ENCODE measurements at places on chromosomes 3 and 15.

DNA sequence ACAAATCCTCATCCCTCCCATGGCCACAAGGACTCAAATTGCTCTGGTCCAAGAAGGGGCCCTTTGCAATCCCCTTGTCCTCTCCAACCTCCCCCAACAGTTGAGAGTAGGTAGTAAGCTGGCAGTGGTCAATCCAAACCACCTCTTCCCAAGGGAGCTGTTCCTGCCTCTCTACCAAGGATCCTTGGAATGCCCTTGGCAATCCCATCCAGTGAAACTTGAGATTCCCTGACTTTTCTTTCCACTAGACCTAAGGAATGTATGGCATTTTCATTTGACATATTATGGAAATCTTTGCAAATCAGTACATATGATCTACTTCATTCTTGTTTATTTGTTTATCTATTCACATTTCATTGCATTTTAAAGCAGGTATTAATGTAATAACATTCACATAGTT lies 4.8 kb upstream of the RBP2 start:
- DNase-seq: no peak

GRCh38 chr15:66747886-66748707 lies 46.1 kb downstream of the SMAD6 start:
- no peak for DNase-seq

- no peak for DNase-seq
These were observed 153.9 kb downstream of the KLF13 start for GRCh38 chr15:31480356-31481025.

- DNase-seq: no peak
These were observed 175.8 kb upstream of the STT3B start for GRCh38 chr3:31356941-31357340.

DNA sequence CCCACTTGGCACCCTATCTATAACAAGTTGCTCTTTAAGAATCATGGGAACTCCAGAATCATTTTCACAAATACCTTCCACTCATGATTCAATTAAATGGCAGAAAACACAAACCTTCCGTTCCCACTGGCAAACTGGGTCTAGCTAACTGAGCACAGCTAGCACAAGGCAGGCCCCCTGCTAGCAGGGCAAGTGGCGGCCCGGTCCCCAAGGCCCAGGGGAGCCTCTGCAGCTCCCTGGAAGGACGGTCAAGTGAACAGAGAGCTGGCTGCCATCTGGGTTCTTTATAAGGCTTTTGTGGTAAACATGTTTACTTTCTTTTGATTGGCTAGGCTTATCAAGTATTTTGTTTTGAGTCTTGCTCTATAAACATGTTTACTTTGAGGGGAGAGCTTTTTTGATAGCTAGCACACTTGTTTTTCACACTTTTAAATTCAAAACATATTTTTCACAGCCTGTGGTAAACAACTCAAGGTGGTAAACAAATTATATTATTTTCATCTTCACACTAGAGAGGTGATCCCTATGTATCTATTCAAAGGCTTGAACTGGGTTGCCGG lies 81.4 kb downstream of the FOXP1 start:
- DNase-seq: no peak

GRCh38 chr15:60137711-60138396 lies 133.7 kb downstream of the FOXB1 start:
- DNase-seq: no peak

GRCh38 chr3:133578548-133579191 lies 5.2 kb downstream of the CDV3 start:
- DNase-seq: no peak

GRCh38 chr3:128197855-128198254 lies 44.6 kb downstream of the EEFSEC start:
- no peak for DNase-seq

GRCh38 chr15:73265536-73266153 lies 103.1 kb downstream of the HCN4 start:
- no peak for DNase-seq

DNA sequence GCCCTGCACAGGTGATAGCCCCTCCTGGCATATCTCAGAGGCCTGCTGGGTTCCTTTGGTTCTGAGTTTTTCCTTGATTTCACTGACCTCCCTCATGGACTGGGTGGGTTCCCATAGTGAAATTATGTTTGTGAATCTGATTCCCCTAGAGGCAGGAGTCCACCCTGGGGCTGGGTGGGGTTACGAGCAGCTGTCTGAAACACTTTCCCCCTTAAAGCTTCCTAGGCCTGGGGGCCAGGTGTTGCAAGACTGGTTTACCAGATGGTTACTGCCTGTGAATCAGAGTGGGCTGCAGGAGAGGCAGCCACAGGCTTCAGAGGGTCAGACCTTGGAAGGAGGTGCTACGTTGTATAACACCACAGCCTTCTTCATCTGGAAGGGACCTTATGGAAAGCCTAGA lies 34.3 kb downstream of the IL20RB start:
- no peak for DNase-seq

GRCh38 chr3:17014709-17015108 lies 130.0 kb downstream of the PLCL2 start:
- DNase-seq: no peak

DNA sequence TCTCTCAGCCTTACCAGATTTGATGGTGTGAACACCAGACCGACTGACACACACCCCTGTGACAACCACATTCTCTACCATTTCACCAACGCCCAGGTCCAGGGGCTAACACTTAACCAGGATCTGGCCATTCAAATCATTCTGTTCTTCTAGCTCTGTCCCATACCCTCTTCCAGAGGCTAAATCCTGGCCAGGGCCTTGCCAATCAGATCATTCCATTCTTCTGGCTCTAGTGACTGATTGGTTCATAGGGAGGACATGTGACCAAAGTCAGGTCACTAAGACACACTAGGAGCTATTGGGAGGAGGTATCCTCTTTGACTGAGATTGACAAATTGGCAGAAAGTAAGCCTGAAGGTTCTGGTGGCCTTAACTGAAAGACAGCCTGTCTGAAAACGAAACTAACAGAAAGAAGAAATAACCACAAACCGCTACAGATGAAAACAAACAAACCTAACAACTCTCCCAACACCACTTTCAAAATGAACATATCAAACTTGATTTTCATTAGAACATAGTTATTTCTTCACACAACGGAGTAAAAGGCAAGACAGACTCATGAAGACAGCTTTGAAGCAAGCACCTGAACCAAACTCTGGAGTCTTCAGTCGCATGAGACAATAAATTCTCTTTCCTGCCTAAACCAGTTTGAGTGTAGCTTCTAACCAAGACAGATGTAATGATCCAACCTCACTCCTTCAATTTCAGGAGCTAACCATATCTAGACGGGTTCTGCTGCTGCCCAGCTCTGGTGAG lies 68.5 kb downstream of the TRANK1 start:
- DNase-seq: no peak

DNA sequence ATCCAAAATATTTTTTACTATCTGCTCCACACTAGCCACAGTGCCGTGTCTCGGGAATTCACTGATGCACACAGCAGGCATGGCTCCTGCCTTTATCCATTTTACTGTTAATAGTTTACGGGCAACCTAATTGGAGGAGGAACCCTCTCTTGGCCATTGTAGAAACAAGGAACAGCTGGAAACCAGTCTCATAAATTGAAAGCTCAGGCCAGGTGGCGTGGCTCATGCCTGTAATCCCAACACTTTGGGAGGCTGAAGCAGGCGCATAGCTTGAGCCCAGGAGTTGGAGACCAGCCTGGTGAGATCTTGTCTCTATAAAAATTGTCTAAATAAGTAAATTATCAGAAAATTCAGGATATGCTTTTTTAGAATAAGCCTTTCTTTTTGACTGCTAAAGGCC lies 39.0 kb downstream of the IL5RA start:
- no peak for DNase-seq

Data from esophagus squamous epithelium (tissue), 5 donors.